Gastroesophageal sphincter (tissue), 4 donors: ENCODE measurements at places on chromosomes 16 and 17.

DNA sequence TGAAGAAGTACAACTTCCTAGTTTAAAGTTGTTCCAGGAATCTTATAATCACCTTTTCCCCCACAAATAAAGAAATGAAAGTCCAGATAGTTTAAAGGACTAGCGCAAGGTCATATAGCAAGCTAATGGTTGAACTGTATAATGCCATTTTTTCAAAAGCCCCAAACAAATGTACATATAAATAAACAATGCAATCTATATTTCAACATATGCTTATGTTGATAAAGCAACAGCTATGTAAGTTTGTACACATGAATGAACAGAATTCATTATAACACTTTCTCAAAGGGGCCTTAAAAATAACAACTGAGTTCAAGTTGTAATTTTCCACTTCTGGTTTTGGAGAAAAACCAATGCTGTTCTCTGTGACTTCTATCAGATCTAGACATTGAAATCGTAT lies 1628.6 kb downstream of the CDH8 start:
- ATAC-seq: no peak

- no peak for ATAC-seq
These were observed 1.7 kb upstream of the PRKCB start for GRCh38 chr16:23833960-23834685.

DNA sequence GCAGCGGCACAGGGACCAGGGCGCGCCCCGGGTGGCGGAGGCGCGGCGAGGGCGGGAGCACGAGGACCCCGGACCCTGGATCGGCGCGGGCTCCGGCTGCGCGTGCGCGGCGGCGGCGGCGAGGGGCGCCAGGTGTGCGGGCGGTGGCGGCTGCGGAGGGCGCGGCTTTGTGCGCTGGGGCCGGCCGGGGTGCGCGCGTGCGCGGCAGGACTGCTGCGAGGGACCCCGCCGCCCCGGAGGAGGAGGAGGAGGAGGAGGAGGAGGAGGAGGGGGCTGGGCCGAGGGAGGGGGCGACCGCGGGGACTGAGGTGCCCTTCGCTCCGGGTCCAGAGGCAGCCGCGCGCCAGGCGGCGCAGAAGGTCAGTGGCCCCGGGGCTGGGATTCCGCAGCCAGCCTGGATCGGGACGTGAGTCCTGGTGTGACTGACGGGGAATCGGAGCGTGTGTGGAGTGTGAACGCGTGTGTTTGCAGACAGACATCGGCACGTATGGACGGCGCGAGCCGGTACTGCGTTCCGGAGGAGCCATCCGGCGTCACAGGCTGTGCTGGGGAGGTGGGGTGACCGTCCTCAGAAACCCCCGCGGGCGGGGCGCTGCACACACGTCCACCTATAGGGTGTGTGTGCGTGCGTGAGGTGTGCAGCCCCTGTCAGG lies 19.5 kb upstream of the RAP1GAP2 start:
- ATAC-seq: no peak

- ATAC-seq: no peak
These were observed 2.9 kb upstream of the RNF213 start for GRCh38 chr17:80257716-80258213.

DNA sequence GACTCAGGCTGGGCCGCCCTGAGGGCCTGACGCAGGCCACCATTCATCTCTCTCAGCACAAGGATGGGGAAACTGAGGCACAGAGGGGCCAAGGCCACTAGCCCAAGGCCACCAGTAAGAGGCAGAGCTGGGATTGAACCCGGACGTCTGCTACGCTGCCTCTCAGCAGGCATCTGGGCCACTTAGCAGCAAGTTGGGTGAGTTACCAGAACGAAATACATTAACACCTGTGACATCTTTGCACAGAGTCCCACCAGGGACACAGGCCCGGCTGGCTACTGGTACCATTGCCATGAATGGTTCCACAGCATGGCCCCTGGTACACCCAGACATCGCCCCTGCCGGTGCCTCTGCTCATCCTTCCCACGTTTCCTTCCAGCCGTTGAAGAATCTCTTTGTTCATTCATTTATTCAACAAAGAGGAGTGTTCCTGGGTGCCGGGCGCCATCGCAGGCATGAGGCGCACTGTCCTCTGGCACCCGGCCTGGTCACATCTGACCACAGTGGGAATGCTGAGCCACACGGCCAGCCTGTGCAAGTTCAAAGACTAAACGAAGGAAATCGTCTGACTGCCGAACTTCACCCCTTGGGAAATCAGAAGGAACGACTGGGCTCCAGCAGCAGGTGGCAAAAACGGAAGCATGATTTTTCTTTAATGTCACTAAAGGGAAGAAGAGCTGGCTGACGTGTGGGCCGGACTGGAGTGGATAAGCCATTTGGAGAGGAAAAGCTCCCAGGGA lies 7.4 kb upstream of the ZNF469 start:
- ATAC-seq: no peak

DNA sequence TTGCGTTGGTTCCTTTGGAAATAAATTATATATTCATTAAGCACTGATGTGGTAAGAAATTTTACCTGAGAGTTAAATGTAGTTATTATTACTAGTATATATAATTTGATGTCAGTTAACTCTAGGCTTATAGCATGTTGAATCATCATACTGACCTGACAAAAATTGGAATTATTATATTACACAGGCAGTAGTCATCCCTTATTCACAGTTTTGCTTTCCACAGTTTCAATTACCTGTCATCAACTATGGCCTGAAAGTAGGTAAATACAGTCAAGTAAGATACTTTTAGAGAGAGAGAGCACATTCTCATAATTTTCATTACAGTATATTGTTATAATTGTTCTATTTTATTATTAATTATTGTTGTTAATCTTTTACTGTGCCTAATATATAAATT lies 1074.7 kb downstream of the CDH11 start:
- ATAC-seq: no peak

GRCh38 chr16:9316615-9317014 lies 225.2 kb downstream of the HAPSTR1 start:
- no peak for ATAC-seq

GRCh38 chr17:20063665-20064648 lies 54.8 kb downstream of the SPECC1 start:
- ATAC-seq: peak; percentile 93

DNA sequence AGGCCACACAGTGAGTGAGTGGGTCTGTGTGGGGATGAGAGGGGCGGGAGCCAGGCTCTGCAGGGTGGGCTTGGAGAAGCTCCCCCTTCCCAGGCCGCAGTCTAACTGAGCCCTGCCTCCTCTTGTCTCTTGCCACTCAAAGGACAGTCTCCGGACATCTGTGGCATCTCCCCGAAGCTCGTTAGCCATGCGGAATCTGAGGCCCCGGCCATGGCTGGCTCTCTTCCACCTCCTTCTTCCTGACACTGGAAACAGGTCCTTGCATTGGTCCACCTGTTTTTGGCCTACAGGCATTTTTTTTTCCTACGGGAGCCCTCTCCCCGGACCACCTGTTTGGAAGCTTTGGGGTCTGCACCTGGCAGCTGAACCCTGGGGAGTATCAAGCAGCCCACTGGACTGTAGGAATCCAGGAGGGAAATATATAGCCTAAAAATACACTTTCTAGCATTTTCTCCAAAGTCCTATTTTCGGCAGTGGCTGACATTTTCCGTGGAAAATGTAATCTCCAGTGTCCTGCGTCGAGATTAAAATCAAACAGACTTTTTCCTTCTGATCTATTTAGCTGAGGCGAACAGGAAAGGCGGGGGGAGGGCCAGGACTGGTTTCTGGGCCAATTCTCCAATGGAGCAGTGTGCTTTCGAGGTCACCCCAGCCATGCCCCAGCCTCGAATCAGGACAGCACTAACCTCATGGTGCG lies 9.1 kb downstream of the ATP2A3 start:
- no peak for ATAC-seq

- ATAC-seq: no peak
These were observed 70.8 kb downstream of the XPO6 start for GRCh38 chr16:28140788-28141618.

DNA sequence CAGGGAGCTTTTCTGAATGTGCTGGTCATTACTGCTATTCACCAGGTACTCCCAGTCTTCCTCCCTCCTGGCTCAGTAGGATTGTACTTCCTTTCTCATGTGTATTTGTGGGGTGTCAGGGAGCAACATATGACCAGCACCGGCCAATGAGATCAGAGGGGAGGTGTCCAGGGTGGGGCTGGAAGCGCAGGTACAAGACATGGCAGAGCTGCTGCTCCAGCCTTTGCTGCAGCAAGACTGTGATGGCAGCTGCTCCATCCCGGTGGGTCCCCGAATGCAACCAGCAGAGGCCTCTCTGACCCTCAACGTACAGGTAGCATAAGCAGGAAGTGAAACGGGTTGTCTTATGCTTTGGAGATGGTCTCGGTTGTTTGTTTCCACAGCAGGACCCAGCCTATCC lies 53.8 kb upstream of the CACNG5 start:
- ATAC-seq: no peak

GRCh38 chr16:24677388-24677787 lies 52.1 kb upstream of the TNRC6A start:
- ATAC-seq: no peak

DNA sequence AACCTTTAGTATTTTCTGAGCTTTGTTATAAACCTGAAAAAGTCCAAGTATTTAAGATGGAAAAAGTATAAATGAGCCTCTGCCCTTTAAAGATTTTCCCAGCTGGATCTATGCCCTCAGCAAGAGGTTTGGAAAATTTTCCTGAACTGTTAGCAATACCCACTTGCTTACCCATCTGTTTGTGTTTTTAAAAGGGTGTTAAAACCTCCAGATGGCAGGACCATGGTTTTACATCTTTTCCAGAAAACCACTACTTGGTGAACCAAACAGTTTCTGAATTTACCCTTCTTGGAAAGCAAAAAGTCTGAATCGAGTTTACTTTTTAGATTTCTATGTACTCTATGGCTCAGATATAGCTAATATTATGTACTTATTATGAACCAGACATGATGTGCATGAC lies 719 bp downstream of the PMFBP1 start:
- ATAC-seq: no peak

DNA sequence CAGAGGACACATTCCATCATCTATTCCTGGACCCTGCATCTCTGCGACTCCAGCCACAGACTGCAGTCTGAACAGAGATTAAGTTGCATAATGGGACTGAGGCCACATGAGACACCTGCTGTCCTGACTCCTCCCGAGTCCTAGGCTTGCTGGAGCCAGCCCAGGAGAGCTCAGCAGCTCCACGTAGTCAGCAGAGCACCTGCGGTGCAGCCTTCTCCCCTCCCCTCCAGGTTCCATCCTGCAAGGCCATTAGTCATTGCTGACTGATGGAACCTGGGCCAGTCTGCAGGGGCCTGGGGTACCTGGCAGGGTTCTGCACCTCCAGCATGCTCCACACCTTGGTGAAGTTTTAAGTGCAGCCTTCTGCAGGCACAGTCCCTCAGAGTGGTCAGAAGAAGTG lies 76.7 kb downstream of the PLD6 start:
- no peak for ATAC-seq
